ENCODE measurements at places on chromosomes 11 and 22.

DNA sequence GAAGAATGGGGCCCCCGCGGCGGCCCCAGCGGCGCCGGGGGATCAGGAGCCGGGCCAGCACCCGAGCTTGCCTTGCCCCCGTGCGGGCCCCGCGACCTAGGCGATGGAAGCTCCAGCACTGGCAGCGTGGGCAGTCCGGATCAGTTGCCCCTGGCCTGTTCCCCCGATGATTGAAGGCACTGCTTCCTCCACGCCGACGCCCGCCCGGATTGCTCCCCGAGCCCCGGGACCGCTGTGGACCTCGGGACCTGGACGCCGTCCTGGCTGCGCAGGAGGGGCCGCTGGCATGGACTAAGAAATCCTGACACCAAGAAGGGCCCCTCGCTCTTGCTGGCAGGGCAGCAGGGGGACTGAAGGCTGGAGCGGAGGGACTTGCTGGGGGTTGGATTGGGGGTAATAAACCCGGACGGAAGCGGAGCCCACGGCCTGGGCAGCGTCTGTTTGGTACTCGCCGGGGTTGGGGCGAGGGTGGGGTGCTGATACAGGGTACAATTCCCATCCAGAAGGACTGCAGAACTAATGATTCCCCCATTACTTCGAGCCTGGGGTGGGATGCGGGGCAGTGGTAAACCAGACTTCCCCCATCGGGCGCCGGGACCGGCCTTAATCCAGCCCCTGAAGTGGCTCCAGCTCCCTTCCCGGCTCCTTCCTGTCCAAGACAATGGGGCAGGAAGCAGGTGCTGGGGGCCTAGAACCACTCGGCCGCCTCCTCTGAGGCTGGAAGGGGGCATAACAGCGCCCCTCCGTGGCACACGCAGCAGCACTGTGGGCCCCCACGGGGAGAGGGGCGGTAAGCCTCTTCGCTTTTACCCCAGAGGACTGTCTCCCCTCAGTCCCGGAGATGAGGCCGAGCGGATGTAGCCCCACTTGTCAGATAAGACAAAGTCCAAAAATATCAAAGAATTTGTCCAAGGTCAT lies 1.0 kb downstream of the CCDC85B start:
- no peak for DNase-seq

DNA sequence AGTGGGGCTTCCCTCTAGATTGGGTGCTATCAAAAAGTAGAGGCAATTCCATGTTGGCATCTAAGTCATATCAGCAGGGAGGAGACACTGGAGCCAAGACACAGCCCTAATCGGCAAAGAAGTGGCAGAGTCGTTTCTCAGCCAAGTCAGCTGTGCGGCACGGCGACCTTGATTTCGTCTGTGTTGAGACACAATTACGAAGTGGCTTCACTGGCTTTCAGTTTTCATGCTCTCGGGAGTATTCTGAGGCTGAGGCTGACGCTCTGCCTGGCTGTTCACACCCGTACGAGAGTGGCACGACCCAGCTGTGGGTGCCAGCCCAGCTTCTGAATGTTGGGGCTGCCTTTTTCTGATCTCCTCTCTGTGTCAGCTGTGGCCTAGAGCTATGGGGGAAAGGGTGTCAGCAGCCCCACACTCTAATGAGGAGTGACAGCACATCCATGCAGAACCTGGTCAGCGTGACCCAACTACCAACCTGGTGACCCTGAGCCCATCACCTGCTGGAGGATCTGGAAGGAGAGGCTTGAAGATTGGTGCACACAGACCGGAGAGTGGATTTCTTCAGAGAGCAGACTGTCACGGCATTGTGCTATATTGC lies 105.7 kb upstream of the TMEM45B start:
- DNase-seq, result no peak

DNA sequence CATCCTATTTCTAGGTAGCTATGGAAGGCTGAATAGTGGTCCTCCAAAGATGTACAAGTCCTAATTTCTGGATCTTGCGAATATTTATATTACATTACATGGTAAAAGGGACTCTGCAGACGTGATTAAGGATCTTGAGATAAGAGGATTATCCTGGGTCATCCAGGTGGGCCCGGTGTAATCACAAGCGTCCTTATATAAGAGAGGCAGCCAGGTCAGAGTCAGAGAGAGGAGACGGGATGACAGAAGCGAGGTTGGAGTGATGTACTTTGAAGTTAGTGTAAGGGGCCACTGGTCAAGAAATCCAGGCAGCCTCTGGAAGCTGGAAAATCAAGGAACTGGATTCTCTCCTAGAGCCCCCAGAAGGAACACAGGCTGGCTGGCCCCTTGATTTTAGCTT lies 70.1 kb upstream of the MYOD1 start:
- DNase-seq, result no peak

- DNase-seq, result no peak
Measured at GRCh38 chr11:12224537-12224893, 114.1 kb downstream of the MICAL2 start.

DNA sequence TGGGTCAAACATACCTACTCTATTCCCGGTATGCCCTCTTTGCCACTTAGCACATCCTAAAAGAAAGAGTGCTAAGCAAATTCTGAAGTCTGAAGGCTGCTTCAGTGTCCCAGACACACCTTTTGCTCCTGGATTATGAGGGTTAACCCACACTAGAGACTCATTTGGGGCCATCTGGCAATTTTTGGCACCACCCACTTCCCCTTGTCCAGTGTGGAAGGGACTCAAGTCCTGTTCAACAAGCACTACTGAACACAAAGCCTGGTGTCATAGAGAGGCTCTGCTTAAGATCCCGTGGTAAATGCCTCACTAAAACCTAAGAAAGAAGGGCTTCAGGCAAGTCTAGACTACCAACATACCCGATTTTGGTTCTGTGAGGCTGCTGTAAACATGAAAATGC lies 85.8 kb downstream of the SERGEF start:
- no peak for DNase-seq

- DNase-seq, result no peak
Measured at GRCh38 chr11:17333799-17334586, 17.6 kb upstream of the NCR3LG1 start.

GRCh38 chr11:86245369-86246292 lies 1.1 kb downstream of the EED start:
- DNase-seq, result peak; percentile 17

DNA sequence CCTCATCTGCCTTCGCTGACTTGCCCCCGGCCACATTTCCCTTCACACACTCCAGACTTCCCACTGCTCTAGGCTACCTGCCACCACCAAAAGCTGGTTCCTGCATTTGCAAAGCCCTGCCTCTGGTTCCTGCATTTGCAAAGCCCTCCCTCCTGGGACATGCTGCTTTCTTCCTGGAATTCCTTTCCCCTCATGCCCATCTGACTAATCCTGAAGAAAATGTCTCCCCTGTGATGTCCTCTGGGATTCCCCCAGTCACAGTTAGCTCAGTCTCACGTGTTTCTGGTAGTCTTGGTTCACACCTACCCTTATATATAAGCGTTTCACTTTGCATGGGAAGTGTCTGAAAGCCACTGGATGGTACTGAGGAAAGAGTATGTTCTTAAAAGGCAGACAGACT lies 206.9 kb downstream of the DBX1 start:
- DNase-seq, result no peak

DNA sequence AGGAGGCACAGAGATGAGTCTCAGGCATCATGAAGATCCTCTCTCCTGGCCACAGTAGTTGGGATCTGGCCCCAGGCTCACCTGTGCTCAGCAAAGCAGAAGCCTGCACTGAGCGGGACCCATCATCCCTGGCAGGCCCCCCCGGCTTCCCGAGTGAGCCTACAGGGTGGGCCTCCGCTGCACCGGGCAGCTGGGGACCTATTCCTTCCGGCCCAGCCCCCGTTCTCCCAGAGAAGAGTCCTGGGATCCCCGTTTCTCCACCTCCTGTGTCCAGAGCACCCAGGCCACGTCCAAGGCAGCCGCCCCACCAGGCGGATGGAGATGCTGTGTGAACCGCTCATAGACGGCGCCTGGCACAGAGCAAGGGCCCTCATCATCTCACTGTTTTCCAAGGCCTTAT lies 52.5 kb downstream of the ANO1 start:
- no peak for DNase-seq

GRCh38 chr11:33021937-33022336 lies 6.3 kb downstream of the DEPDC7 start:
- no peak for DNase-seq

- DNase-seq, result no peak
Measured at GRCh38 chr22:37303821-37304274, 21.5 kb downstream of the CYTH4 start.

GRCh38 chr11:45394294-45395085 lies 108.3 kb upstream of the SYT13 start:
- no peak for DNase-seq

DNA sequence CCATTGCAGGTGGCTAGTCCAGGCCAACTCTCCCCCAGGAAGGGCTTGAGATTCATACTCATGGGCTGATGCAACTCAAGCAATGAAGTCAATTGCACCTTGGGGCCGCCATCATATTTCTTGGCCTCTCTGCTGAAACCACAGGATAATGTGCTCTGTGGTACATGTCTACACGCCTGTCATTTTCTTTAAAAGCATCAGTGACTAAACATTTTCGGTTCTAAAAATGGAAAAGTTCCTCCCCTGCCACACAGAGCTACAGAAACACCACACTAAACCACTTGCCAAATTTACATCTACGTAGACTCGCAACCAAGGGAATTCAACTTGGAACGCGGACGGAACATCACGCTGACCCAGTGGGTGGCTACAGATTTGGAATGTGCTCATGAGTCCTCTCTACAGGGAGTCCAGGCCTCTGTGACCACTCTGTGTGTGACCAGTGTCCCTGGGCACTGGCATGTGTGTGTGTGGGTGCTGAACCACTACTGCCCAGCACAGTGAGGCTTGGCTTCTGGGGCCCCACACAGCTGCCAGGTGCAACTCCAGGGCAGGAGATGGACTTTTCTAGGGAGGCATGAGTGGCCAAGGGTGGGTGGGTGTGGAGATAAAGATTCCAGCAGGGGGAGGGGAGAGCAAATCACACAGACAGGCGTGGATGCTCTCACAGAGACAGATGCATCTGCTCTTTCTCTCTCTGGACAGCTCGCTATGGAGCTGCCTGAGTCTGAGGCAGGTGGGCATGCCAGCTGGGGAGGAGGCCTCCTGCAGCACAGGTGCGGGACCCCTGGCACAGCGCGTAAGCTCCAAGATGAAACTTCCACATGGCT lies 261.9 kb downstream of the CTTN start:
- no peak for DNase-seq

GRCh38 chr22:17375914-17376614 lies 6.8 kb downstream of the CECR2 start:
- no peak for DNase-seq

- DNase-seq, result no peak
Measured at GRCh38 chr11:61716478-61717285, 35.8 kb upstream of the MYRF start.

DNA sequence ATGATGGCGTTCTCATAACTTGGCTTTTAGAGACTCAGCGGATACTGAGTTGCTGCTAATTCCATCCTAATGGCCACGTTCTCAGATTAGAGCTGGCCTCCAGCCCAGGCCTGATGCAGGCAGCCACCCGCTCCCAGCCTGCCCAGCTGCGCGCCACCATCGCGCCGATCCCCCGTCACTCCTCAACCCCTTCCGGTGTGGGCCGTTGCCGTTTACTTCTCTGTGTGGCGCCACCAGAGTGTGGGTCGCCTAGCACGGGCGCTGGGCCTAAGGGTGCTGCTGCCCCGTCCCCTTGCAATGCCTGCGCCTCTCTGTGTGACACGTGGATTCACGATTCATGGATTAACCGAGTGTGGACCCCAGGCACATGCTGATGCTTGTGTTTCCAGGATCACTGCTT lies 1116.0 kb downstream of the BRD1 start:
- DNase-seq, result no peak

- DNase-seq, result no peak
Measured at GRCh38 chr11:94912806-94913205, 60.5 kb downstream of the CWC15 start.

DNA sequence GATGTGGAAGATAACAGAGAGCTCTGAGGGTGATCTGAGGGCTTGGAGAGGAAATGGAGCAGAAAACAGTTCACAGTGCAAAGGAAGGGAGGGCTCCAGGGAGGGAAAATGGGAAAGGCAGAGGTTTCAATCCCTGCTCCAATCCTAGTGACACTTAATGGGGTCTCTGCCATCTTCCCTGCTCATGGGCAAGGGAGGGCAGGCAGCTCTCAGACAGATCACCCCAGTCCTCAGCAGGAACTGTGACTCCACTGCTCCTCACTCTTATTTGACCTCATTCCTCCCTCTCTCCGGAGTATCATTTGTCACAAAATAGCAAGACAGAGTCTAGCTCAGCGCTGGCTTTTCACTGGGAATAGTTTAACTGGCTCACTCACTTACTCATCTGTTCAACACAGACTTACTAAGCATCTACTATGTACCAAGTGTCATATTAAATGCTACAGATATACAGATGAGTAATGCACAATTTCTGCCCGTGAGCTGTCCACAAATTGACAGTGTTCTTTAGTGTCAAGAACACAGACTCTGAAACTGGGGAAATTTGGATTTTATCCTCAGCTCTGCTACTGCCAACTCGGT lies 817.4 kb downstream of the OPCML start:
- no peak for DNase-seq

DNA sequence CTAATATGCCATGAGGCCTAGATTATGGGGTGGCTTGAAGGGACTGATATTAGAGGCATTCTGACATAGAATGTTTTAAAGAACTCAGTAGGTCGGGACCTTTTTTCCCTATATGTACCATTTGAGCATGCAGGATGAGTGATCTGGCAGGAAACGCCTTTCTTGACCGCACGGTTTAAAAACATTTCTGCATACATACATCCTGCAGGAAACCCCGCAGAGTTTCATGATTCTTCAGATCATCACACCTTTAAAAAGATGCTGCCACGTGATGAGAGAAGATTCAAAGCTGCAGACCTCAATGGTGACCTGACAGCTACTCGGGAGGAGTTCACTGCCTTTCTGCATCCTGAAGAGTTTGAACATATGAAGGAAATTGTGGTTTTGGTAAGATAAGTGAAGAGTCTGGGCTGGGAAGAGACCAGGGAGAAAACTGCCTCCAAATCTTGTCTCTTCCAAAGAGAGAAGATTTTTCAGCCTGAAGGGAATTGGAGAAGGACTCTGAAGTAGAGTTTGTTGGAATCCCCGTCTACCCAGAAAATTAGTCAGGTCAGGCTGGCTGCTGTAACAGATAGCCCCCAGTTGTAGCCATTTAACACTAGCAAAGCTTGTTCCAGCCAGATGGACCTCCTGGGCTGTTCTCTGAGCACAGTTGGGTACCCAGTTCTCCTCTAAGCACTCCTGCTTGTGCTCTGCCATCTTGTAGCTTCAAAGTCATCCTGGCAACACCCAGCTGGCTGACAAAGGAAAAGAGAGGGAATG lies 7.4 kb downstream of the RCN1 start:
- no peak for DNase-seq

- DNase-seq, result no peak
Measured at GRCh38 chr11:47591764-47592163, 2.4 kb downstream of the C1QTNF4 start.

GRCh38 chr11:61947486-61948210 lies 2.5 kb upstream of the BEST1 start:
- peak; percentile 76 for DNase-seq
